Skeletal muscle tissue (tissue), 5 donors: ENCODE measurements at places on chromosomes 5 and 9. TPM values are rescaled to one million over a fixed set of nuclear protein-coding genes. Genes with fewer than 3 reads are reported as not detected.

Gene DPH7
- total RNA-seq: 13.0 TPM

Gene ANXA2R
- 1.6 TPM for total RNA-seq

Gene SMIM3
- 8.4 TPM for total RNA-seq

Gene CXCL14
- 19.8 TPM for total RNA-seq

Gene RAB3C
- 0.52 TPM for total RNA-seq

Gene PANK3
- 38.6 TPM for total RNA-seq

Gene SLC36A3
- not detected for total RNA-seq

Gene FAM81B
- total RNA-seq: 1.0 TPM

Gene RCL1
- 33.9 TPM for total RNA-seq

Gene PCDHA9
- total RNA-seq: 0.52 TPM

Gene LRRC19
- total RNA-seq: not detected

Gene PCYOX1L
- 3.7 TPM for total RNA-seq

Gene FAM240B
- total RNA-seq: not detected

Gene HMCN2
- total RNA-seq: 12.5 TPM

Gene WDR38
- not detected for total RNA-seq

Gene SMIM23
- not detected for total RNA-seq

Gene RAI14
- 11.5 TPM for total RNA-seq

Gene SVEP1
- total RNA-seq: 46.4 TPM

Gene FOXD1
- total RNA-seq: 0.52 TPM

Gene AIF1L
- 12.0 TPM for total RNA-seq

Gene PCDHGB6
- 5.2 TPM for total RNA-seq

Gene GARIN3
- not detected for total RNA-seq

Gene PLPP7
- total RNA-seq: 34.4 TPM

Gene DAP
- total RNA-seq: 18.3 TPM

Gene TMEM174
- total RNA-seq: not detected

Gene GKAP1
- total RNA-seq: 8.4 TPM
